ENCODE measurements at places on chromosomes 11 and 22. TPM values are rescaled to one million over a fixed set of nuclear protein-coding genes. Genes with fewer than 3 reads are reported as not detected.

DNA sequence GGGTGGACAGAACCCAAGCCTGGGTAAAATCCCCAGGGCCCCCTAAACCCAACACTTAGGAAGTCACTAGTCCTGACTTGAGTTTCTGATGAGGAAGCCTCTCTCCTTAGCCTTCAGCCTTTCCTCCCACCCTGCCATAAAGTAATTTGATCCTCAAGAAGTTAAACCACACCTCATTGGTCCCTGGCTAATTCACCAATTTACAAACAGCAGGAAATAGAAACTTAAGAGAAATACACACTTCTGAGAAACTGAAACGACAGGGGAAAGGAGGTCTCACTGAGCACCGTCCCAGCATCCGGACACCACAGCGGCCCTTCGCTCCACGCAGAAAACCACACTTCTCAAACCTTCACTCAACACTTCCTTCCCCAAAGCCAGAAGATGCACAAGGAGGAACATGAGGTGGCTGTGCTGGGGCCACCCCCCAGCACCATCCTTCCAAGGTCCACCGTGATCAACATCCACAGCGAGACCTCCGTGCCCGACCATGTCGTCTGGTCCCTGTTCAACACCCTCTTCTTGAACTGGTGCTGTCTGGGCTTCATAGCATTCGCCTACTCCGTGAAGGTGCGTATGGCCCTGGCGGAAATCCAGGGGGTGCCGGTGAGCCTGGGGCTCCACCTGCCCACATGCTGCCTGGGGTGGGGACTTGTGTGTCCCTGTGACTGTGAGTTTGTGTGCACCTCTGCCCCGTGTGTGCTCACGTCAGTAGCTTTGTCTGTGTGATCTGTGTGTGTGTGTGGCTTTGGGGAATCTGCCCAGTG lies at the start of gene IFITM1:
IFITM1 (plus strand) TSS at position 254 of the 767 bp plus-strand sequence; CDS start at position 385, 131 bp downstream.
- DNase-seq: peak; percentile 42

DNA sequence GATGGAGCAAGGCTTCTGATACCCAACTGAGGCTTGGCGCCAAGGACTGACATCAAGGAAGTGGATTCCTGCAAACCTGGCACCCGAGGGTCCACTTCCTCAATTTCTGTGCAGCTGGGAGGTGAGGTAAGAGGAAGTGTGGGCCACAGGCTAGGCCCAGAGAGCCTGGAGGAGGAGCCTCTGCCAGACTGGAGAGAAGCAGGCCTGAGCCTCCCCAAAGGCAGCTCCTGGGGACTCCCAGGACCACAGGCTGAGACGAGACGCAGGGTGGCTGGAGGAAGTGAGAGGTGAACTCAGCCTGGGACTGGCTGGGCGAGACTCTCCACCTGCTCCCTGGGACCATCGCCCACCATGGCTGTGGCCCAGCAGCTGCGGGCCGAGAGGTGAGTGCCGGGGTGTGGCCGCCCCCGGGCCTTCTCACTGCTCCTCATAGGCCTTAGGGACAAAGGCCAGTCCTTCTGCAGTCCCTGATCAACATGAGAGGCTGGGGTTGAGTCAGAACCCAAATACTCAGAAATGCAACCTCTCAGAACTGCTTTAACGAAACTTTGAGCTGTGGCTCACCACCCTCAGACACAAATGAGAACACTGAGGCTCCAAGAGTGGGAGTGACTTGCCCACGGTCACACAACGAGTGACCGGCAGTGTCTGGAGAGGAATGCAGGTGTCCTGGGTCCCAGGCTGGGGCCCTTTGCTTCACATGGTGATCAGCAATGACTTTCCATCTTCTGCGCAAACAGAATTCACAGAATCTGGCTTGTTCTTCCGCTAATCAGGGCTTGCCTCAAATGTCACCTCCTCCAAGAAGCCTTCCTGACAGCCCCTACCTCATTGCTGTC lies at the start of gene NCF4:
NCF4 (plus strand) TSS at position 186 of the 839 bp plus-strand sequence; CDS start at position 352, 166 bp downstream.
- no peak for DNase-seq

- no peak for DNase-seq
Measured at GRCh38 chr11:127119356-127119755, 118.8 kb upstream of the KIRREL3 start.

HMOX1 gene
- 167 TPM for total RNA-seq
